Placental pericyte (primary cell): ENCODE measurements at places on chromosomes 1 and 21. TPM values are rescaled to one million over a fixed set of nuclear protein-coding genes. Genes with fewer than 3 reads are reported as not detected.

The RAP1GAP gene
- 0.22 TPM in 1 of 2 replicates, not detected in the other for total RNA-seq

The PM20D1 gene
- not detected in 2 replicates for total RNA-seq

The TSPAN1 gene
- total RNA-seq: 0.86 and 1.8 TPM in 2 replicates

The FAM151A gene
- not detected in 2 replicates for total RNA-seq

The CHRNB2 gene
- under 0.01 TPM in 1 of 2 replicates, not detected in the other for total RNA-seq

The CD1B gene
- not detected in 2 replicates for total RNA-seq

The CADM3 gene
- not detected in 2 replicates for total RNA-seq

The PRKAA2 gene
- 0.22 and 0.43 TPM in 2 replicates for total RNA-seq

The LAD1 gene
- 0.14 TPM in 1 of 2 replicates, not detected in the other for total RNA-seq

The NPHS2 gene
- total RNA-seq: not detected in 2 replicates

The TRAF5 gene
- 9.0 and 13.3 TPM in 2 replicates for total RNA-seq

The APH1A gene
- 104 and 134 TPM in 2 replicates for total RNA-seq

The MPZ gene
- 0.44 and 1.1 TPM in 2 replicates for total RNA-seq

The CCDC28B gene
- total RNA-seq: 5.0 and 11.7 TPM in 2 replicates

The PLA2G2C gene
- total RNA-seq: not detected in 2 replicates

The TNFRSF9 gene
- under 0.01 and 3.1 TPM in 2 replicates for total RNA-seq

The PALMD gene
- 1.4 TPM in 1 of 2 replicates, not detected in the other for total RNA-seq

The UMODL1 gene
- total RNA-seq: 0.29 TPM in 1 of 2 replicates, not detected in the other

The OR4F16 gene
- 0.44 TPM in 1 of 2 replicates, not detected in the other for total RNA-seq

The SERTAD4 gene
- 0.22 and 0.72 TPM in 2 replicates for total RNA-seq

The TCHH gene
- under 0.01 and 0.14 TPM in 2 replicates for total RNA-seq

The OPRD1 gene
- not detected in 2 replicates for total RNA-seq

The FNBP1L gene
- 6.8 and 7.2 TPM in 2 replicates for total RNA-seq

The PAPPA2 gene
- total RNA-seq: 0.22 and 1.6 TPM in 2 replicates

The HEYL gene
- 0.57 TPM in 1 of 2 replicates, not detected in the other for total RNA-seq

The ZBTB40 gene
- total RNA-seq: 12.0 and 16.9 TPM in 2 replicates

The SPRR5 gene
- total RNA-seq: not detected in 2 replicates

The IGSF9 gene
- total RNA-seq: not detected in 2 replicates

The CYP4Z1 gene
- total RNA-seq: not detected in 2 replicates

The S100A8 gene
- total RNA-seq: not detected in 2 replicates

The FCGR1A gene
- total RNA-seq: not detected in 2 replicates

The ZMYND12 gene
- 0.14 and 0.66 TPM in 2 replicates for total RNA-seq

The ZNF678 gene
- total RNA-seq: 4.2 and 8.0 TPM in 2 replicates

The KRTAP21-2 gene
- total RNA-seq: not detected in 2 replicates

The SPATA21 gene
- total RNA-seq: not detected in 2 replicates
